ENCODE measurements at places on chromosomes 6 and 20.

- peak; percentile 64 for DNase-seq
Observed at GRCh38 chr6:28606424-28607391, 81.0 kb downstream of the GPX5 start.

GRCh38 chr6:18329776-18330175 is 57.4 kb upstream of the RNF144B start:
- no peak for DNase-seq

DNA sequence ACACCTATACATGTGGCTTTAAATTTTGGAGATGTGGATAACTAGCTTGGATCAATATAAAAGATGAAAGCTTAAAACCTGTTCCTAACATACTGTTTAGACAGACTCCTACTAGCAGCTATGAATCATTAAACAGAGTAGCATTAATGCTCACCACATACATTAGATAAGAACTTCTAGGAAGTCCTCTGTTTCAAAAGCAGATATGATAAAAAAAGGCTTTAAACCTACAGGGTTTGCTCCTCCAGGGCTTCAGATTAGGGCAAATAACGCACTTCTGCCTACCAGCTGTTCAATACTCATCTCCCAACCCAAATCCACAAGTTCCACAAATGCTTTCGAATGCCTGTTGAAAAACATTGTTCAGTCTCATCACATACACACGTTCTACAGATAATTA is 1.5 kb downstream of the REPS1 start:
- DNase-seq = peak; percentile 70

DNA sequence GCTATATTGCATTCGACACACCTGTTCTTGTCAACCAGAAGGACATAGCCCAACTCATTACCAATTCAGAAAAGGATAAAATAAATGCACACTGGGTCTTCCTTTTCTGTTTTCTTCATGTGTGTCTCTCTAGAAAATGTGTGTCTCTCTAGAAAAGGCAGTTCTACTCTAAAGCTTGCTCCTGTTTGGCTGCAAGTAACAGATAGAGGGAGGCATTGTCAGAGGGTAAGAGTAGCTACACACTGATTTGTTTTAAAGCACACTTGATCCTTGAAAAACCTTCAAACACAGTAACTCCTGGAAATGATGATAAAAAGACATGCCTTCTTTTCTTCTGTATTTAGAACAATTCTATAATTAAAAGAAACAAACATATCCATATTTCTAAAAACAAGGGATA is 21.3 kb downstream of the GRM1 start:
- no peak for DNase-seq

DNA sequence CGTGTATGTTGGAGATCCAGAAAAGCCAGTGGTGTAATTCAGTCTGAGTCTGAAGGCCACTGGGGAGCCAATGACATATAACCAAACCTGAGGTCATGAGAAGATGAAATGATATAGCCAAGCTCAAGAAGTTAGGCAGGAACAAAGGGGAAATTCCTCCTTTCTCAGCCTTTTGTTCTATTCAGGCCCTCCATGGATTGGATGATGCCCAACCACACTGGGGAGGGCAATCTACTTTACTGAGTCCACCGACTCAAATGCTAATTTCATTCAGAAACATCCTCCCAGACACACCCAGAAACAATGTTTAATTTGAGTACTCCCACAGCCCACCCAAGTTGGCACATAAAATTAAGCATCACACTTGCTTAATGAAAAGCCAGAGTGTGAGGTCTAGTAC is 183.6 kb downstream of the GJA1 start:
- DNase-seq = no peak

GRCh38 chr6:138550346-138550767 is 51.1 kb upstream of the NHSL1 start:
- no peak for DNase-seq

DNA sequence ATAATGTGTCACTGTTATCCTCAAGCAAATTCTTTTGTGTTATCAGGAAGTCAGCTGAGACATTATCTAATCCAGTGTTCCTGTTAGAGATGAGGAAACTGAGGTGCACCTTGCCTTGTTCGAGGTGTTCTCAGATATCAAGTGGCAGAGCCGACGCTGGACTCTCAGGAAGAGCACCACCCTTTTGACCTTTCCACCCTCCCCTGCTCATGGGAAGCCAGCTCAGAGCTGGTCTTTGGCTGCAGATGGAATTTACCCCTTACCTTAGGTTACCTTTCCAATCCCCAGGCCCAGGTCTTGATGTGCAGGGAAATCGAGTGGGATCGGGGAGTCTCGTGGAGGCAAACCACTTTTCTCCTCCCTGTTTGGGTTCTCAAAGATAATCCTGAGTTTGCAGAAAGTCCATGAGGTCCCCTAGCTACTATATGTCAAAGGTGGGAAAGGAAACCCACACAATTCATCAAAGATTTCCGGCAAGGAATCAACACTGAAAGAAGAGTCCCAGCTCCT is 62.9 kb upstream of the PIM1 start:
- DNase-seq = no peak

GRCh38 chr6:39193201-39193791 is 36.0 kb downstream of the KCNK5 start:
- no peak for DNase-seq

- DNase-seq = peak; percentile 27
Observed at GRCh38 chr6:122184401-122184827, 215.0 kb upstream of the HSF2 start.

DNA sequence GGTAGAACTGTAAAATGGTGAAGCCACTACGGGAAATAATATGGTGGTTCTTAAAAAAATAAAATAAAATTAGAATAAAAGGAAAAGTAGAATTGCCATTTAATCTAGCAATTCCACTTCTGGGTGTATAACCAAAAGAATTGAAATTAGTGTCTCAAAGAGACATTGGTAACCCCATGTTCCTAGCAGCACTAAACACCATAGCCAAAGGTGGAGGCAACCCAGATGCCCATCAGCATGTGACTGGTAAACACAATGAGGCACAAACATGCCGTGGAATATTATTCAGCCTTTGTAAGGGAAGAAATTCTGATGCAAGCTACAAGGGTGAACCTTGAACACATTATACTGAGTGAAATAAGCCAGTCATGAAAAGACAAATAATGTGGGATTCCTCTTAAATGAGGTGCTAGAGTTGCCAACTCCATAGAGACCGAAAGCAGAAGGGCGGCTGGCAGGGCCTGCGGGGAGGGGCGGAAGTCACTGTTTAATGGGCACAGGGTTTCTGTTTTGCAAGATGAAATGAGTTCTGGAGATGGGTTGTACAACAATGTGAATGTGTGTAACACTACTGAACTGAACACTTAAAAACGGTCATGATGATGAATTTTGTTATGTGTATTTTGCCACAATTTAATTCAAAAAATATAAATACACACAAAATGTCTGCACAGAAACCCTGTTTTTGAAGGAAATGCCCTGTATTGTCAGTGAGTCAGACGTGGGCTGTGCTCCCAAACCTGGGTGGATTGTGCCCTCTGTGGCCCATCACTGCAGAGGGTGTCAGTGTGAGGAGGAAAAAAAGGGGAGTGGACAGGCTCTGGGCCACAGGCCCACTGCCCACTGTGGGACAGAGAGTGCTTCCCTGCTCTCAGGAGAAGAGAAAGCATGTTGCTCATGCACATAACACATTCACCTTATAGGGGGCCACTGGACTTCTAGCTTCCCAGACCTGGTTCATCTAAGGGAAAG is 49.6 kb upstream of the CD93 start:
- no peak for DNase-seq

GRCh38 chr20:24473435-24474223 is 4.2 kb downstream of the SYNDIG1 start:
- no peak for DNase-seq

GRCh38 chr20:46820682-46821081 is 74.0 kb upstream of the EYA2 start:
- DNase-seq = peak; percentile 10

DNA sequence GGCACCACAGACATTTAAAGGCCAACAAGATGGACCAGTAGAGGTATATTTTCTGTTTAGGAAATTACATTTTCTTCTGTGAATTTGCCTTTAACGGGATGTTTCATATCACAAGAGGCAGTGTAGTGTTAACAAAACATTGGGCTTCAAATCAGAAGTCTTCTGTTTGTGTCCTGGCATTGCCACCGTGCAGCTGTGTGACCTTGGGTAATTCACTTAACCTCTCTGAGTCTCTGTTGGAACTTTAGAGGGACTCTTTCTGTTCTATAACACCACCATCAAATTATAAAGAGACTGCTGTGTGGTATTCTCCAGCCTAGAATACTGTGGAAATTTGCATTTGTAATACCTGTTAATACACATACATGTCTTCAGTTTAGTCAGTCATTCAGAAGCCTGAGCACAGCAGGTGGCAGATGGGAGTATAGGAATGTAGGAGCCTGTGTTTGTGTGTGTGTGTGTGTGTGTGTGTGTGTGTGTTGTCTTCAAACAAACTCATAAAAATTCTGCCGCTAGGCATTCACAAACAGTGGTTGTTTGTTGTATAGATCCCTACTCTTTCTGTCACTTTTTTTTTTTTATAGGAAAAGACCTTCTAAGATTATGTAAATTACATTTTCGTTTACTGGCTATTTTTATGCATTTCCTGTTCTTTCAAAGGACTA is 22.6 kb downstream of the UST start:
- DNase-seq = no peak

DNA sequence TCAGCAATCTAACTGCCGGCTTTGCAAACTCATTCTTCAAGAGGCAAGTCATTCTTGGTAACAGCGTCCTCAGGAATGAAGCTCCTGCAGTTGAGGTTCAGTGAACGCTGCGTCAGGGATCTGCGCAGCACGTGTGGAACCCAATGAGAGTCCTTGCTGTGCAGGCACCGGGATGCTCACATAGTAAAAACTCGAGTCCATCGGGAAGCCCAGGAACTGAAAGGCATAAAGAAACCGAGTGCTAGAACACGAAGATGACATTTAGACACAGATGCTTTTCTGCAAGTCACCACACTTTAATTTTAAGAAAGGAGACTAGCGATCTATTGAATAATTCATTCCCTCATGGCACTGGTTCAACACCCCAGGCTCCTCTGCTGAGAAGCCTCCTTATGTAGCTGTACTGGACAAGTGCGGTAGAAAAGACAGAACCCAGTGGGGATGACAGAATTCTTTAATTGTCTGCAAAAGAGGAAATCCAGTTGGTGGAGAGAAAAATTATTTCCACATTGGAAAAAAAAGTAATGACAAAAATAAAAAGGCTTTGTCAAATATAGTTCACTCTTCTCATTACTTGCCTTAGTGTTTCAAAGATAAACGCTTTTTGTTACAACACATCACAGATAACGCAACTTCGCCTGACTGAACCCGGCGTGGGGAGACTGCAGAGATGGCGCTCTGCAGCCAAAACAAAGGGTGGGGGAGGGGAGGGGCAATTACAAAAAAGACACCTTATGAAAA is 1.9 kb upstream of the AFDN start:
- no peak for DNase-seq

DNA sequence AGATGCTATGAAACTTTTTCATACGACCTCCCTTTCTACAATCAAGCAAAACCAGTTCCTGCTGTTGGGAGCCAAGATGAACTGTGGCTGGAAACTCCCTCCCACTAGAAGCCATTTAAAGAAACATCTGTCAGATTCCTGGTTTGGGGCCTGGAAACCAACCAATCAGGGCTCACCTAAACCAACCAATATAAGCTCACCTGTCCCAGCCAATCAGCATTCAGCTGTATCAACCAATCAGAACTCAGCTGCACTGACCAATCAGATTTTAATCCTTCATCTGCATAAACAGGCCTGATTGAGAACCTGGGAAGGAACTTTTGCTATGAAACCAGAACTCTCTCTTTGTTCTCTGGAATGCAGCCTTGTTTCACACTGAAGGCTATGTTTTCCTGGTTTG is 42.4 kb downstream of the SNX14 start:
- no peak for DNase-seq

- DNase-seq = peak; percentile 26
Observed at GRCh38 chr20:40532103-40532502, 156.9 kb downstream of the MAFB start.

DNA sequence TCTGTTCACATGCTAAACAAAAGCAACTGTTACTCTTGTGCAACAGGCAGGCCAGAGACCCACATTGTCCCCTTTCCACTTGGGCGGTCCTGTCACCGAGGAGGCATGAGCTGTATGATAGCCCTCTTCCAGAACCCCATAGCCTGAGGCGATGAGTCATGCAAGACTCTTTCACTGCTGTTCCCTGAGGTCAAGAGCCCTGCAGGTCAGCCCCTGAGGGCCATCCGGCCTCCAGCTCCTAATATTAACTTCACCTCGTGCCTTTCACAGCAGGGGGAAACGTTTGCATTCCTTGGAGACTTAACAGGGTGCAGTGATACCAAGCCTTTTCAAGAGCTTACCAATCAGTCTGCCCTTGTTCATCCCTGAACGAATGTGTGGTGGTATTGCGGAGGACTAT is 253.3 kb upstream of the ECI2 start:
- no peak for DNase-seq

DNA sequence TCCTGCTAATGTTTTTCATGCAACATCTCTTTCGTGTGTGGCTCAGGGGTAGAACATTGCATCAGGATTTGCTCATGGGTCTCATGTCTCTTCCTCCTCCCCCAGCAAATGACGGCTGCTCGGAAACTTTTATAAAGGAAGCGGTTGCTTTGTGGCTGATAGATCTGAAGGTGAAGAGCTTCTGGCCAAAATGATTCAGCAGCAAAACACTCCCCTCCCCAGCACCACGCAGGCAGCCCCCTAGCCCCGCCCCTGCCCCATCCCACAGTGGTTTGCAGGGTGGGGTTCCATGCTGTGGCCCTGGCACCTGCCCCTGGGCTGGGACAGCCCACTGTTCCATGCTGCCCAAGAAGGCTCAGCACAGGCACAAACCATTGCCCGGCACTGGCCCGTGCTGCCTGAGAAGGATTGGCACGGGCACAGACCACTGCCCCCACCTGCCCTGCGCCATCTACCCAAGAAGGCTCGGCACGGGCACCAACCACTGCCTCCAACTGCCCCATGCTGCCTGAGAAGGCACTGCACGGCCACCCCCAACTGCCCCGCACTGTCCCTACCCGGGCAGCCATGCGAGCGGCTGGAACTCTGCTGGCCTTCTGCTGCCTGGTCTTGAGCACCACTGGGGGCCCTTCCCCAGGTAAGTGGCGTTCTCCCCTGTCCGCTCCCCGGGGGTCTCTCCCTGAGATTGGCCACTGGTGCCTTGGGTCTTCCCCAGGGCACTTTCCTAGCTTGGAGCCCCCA is at the start of gene CST7:
Gene CST7 (plus strand): TSS at position 331 of the 741 bp plus-strand sequence. CDS start 237 bp downstream, at position 568.
- no peak for DNase-seq

GRCh38 chr20:53439616-53440015 is 154.0 kb downstream of the ZNF217 start:
- DNase-seq = no peak

GRCh38 chr6:28814032-28814976 is 109.5 kb downstream of the TRIM27 start:
- DNase-seq = no peak

- DNase-seq = no peak
Observed at GRCh38 chr6:108556866-108557493, 3.7 kb upstream of the FOXO3 start.

GRCh38 chr6:71153755-71154325 is 134.8 kb upstream of the OGFRL1 start:
- no peak for DNase-seq

All from bronchial epithelial cell (primary cell).